Retinal pigment epithelial cell (primary cell): ENCODE measurements at places on chromosomes 11 and 22.

DNA sequence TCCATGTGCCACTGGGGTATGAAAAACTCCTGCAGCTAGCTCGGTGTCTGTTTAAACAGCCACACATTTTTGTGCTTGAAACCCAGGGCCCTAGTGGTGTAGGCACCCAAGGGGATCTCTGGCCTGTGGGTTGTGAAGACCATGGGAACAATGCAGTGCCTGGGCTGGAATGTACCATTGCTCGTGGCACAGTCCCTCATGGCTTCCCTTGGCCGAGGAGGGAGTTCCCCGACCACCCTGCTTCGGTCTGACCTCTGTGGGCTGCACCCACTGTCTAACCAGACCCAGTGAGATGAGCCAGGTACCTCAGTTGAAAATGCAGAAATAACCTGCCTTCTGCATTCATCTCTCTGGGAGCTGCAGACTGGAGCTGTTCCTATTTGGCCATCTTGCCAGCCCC lies 214.0 kb downstream of the TRPC6 start:
- no peak for DNase-seq

GRCh38 chr11:58578136-58578634 lies 678 bp upstream of the ZFP91 start:
- DNase-seq = peak; percentile 96

DNA sequence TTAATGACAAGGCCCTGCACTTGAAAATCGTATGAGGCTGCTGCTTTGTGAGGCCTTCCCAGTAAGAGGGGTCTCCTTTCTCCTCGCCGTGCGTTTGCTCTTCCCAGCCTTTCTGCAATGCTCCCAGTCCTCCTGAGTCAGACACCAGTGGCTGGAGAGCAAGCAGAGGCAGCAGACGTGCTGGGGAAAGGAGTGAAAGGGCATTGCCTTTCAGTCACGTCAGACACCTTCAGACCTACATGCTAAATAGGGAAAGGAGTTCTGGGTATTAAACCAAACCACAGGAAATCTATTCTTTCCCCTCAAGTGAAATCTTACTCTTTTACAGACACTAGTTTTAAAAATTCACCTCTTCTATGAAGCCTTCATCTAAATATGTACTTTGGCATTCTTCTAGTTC lies 274.8 kb downstream of the NTM start:
- DNase-seq = no peak

GRCh38 chr11:47215366-47215910 lies 664 bp downstream of the DDB2 start:
- no peak for DNase-seq
